Motor neuron (in vitro differentiated cells): ENCODE measurements at places on chromosomes 3 and 15. TPM values are rescaled to one million over a fixed set of nuclear protein-coding genes. Genes with fewer than 3 reads are reported as not detected.

CPN2 gene
- 0.08 and 0.14 TPM in 2 replicates for total RNA-seq

AP3B2 gene
- total RNA-seq, result 4.0 and 4.7 TPM in 2 replicates

ATP10A gene
- total RNA-seq, result 3.8 and 4.6 TPM in 2 replicates

C3orf49 gene
- total RNA-seq, result 0.66 and 1.2 TPM in 2 replicates

TM4SF4 gene
- total RNA-seq, result 1.3 and 3.2 TPM in 2 replicates
